ENCODE measurements at places on chromosomes 1 and 21.

GRCh38 chr1:182217071-182217470, 155.6 kb upstream of the ZNF648 start:
- DNase-seq = no peak

DNA sequence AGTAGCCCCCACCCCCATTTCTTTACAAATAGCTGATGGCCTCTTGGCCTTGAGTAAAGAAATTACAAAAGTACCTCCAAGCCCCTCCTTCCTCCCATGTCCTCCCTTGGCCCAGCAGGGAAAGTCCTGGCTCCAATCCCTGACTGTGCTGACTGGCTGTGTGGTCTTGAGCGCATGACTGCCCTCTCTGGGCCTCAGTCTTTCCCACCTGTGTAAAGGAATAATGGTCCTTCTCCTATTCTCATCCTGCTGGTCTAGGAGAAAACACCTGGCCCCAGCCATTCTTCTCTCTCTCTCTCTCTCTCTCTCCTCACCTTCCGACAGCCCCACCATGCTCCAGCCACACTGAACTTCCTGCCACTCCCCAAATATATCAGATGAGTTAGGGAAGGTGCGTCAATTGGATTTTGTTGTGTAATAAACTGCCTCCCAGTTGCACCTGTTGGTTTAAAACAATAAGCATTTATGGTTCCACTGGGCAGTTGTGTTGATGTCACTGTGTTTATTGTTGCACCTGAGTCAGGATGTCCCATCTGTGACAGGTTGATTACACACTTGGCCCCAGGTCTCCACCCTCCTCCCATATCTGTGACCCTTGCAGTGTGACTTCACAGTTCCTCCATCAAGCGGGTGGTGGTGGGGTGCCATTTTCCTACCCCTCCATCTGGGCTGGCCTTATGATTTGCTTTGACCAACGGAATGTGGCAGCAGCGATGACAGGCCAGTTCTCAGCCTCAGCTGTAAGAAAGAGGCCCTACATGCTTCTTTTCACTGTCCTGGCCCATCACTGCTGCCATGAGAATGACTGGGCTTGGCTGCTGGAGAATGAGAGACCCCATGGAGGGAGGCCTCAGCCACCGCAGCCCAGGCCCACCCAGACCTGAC, 22.3 kb upstream of the LRP8 start:
- no peak for DNase-seq

DNA sequence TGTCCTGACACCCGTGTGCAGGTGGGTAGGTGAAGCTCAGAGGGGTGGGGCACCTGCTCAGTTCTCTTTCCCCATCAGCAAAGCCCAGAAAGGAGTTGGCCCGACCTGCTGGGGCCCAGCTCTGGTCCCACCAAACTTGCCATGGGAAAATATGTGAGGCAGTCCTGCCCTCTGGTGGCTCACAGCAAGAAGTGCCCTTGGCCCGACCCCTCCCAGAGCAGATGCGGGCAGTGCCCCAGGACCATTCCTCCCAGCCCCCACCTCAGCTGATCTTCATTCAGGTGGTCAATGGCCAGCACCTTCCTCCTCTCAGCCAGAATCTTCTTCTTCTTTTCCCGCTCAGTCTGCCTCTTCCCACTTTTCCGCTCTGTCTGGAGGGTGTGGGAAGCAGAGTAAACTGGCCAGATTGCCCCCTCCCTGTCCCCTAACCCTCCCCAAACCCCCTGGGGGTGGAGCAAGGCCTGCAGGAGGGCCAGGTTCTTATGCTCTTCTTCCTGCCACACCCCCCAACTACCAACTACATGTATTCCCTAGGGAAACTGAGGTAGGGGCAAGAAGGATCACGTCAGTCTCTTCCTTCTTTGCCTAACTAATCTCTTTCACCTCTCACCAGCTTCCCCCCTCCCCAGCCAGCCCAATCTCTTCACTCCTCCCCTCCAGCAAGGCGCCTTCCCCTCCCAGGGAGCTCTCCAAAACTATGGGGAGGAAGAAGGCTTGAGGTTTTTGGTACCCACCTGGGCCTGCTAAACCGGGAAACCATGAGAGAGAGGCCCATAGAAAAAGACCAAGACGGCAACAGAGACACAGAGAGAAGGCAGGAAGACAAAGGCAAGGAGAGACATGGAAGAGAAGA, 15.6 kb downstream of the TNNT2 start:
- DNase-seq = no peak

DNA sequence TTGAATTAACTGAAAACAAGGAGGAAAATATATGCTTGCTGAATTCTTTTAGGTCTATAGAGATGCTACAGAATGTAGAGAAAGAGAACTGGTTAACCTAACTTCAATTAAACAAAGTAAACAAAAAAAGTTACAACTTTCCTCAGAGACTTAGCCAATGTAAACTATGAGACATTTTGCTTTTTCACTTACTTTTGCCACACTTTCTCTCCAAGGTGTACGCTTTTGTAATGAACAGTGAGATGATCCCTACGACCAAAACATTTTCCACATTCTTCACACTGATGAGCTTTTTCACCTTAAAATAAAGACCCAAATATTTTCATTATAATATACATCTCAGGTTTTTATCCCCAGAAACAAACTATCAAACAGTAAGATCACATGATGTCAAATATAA, 28.3 kb upstream of the ASPM start:
- no peak for DNase-seq

DNA sequence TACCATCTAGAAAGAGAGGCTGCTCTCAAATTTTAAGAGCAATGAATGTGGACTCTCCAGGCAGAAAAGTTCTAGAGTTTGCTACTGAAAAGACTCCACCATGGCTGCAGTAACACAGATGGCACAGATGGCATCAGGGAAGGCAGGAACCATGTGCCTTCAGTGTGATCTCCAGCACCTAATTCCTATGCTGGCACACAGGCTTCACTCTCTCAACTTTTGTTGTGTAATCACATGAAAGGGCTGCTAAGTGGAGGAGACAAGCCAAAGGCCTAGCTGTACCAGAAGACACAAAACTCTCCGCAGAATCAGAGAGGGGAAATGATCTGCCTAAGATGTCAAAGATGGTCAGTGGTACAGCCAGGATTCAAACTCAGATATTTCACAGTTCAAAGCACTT, 31.1 kb downstream of the ERI3 start:
- no peak for DNase-seq

DNA sequence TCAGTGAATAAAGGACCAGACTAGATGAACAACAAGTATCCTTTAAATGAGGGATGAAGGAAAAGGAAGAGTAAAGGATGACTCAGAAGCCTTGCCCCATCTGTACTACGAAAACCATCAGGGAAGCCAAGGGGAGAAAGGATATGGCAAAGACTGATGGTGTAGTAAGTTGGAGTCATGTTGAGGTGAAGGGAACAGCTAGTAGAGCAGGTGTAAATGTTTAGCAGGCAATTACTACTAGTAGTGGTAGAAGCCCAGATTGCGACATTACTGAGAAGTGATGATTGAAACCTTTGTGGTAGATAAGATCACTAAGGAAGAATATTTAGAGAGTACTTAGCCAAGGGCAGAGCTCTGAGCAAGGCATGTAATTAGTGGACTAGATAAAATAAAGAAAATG, 84.0 kb downstream of the PHTF1 start:
- no peak for DNase-seq

DNA sequence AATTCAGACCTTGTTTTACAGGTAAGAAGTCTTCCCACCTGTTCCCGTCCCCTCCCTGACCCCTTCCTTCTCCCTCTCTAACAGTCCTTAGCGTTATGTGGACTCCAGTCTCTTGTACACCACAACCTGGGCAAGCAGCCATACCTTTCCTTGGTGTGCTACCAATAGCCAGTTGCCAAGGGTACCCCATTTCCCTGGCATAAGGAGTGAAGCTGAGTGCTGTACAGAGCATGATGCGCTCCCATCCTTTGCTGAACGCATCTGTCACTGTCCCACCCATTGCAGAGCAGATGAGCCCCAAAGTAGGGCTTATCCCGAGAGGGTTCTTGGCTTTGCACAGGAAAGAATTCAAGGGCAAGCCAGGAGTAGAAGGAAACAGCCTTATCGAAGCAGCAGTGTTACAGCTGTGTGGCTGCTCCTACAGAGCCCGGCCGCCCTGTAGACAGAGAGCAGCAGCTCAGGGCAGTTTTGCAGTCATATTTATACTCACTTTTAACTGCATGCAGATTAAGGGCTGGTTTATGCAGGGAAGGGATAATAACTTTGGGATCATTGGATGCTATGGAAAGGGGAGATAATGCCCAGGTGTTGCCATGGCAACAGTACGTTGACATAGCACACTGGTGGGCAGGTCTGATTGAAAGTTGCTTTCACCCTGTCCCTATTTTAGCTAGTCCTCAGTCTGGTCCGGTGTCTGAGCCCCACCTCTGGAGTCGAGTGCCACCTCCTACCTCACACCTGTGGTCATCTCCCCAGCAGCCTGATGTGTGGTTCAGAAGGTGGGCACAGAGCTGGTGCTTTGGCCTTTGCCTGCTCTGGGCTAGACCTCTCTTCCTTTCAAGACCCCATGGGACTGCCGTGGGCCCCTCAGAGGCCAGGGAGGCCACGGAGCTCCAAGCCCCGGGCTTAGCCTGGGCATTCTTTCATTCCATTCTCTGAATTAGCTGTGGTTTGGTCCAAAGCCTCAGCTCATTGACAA, 5.1 kb downstream of the FHAD1 start:
- DNase-seq = no peak

- DNase-seq = no peak
Observed at GRCh38 chr1:78408810-78409209, 82.0 kb upstream of the PTGFR start.

DNA sequence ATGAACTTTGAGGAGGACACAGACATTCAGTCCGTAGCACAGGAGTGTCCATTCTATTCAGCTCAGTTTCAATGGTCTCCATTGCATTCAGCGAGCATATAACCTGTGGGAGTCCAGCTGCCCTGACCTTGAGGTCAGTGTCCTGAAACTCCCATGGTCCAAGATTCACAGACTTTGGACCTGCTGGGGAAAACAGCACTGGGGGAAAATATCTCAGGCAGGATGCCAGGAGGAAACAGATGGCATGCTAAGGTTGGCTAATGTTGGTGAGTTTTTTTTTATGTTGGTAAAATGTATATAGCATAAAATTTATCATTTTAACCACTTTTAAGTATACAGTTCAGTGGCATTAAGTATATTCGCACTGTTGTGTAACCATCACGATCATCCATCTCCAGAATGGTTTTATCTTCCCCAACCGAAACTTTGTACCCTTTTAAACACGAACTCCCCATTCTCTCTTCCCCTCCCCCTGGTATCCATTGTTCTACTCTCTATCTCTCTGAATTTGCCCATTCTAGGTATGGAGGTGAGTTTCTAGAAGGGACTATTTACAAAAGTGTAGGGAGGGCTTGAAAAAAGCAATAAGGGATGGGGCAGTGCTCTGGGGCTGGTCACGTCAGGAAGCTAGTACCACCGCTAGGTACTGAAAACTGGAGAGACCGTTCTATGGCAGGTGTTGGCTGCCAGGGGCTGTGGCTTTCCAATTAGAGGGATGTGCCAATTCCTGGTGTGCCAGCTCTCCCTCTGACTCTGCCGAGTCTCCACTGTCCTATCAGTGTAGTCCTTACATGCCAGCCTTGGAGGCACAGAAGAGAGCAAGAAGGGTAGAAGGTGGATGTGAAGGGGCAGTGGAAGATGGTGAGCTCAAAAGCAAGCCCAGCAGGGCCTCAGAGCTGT, 85.3 kb downstream of the FOXD2 start:
- DNase-seq = no peak

DNA sequence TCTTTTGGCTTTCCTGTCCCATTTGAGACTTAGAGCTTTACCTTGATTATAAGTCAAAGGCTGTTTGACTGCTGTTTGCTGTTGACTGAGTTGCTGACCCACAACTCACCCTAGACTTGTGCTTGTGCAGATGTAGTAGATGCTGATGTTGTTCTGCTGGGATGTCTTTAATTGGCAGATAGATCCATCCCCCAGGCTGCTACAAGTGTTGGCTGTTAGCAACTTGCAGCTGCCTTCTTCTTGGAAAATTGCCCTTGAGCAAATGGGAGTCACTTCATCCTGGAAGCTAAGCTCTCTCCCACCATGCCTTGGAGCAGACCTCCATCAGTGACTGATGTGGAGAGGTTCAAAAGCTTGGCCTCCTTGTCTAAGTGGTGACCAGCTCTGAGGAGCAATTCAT, 139.3 kb upstream of the KIAA0040 start:
- DNase-seq = no peak

Measured in AG04449 (cell line).